Sigmoid colon (tissue), 7 donors: ENCODE measurements at places on chromosomes 12 and 14. TPM values are rescaled to one million over a fixed set of nuclear protein-coding genes. Genes with fewer than 3 reads are reported as not detected.

GRCh38 chr12:67871231-67871630 lies 118.0 kb upstream of the IFNG-AS1 start:
- DNase-seq: no peak

DNA sequence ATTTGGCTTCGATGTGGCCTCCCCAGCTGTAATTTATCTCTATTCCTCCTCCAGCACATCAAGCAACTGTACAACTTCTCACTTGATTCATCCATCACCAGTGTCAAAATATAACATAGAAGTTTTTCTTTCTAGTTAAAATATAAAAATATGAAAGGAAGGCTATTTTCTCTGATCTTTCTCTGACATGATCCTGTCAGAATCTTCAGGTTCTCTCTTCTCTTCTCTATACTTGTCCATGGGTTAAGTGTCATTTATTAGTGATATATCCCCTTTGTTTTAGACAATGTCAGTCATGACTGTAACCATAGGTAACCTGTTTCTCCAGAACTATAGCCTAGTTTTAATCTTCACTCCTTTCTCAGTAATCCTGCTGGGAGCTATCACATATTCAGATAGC lies 132.5 kb upstream of the G2E3 start:
- DNase-seq: no peak

GRCh38 chr12:71664411-71665089 lies 449 bp downstream of the THAP2 start:
- DNase-seq: no peak

DNA sequence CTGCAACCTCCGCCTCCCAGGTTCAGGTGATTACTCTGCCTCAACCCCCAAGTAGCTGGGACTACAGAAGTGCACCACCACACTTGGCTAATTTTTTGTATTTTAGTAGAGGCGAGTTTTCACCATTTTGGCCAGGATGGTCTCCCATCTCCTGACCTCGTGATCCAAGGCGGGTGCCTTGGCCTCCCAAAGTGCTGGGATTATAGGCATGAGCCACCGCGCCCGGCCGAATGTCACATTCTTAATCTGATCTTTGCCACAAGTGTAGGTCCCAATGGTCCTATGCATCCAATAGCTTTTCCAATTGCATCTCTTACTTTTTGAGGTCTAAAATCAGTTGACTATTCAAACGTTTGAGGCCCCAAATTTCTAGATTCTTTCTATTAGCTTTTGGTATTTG lies 676.0 kb downstream of the SLC16A7 start:
- DNase-seq: no peak

DNA sequence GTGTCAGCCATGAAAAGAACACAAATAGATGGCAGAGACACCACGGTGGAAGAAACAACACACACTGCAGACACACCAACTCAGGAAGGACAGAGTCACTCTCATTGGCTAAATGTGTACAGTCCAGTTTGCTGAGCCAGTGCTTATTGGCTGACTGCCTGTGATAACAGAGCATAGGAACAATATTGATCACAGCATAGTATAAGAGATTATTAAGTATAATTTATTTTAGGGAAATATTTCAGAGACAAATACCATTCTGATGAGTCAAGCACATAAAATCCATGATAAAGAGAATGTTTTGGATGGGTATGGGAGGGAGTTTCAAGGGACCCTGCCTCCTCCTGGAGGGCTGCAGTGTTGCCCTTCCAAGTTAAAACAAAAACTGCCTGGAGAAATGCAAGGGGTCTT lies 50.9 kb downstream of the BTG1 start:
- no peak for DNase-seq

GRCh38 chr12:124623344-124624035 lies 56.1 kb upstream of the NCOR2 start:
- DNase-seq: no peak

- DNase-seq: no peak
Observed at GRCh38 chr12:79482323-79482722, 208.4 kb downstream of the PAWR start.

Gene PACS2
- total RNA-seq: 38.7 TPM

Gene LAG3
- total RNA-seq: 3.3 TPM

Gene FLVCR2
- 2.9 TPM for total RNA-seq

GRCh38 chr12:120101182-120101581 lies 15.4 kb downstream of the RAB35 start:
- no peak for DNase-seq

Gene NINJ2
- 3.0 TPM for total RNA-seq

Gene PMCH
- not detected for total RNA-seq

- no peak for DNase-seq
Observed at GRCh38 chr12:119661882-119662281, 6.1 kb upstream of the PRKAB1 start.

Gene POTEG
- total RNA-seq: not detected

DNA sequence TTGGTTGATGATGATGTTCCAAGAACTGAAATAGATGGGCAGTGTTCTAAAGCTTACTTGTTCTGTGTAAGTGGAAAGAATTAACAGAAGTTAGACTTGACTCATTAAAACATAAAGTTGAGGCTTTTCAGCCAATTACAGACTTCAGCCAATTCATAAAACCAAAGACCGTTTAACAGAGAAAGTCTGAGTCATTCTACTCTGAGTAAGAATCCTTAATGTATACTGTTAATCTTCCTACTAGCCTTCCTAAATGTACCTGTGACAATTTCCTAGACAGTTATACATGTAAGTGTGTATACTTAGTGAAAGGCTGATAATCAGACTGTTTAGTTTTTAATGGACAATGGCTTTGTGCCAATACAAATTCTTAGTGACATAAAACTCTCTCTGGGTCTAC lies 681.0 kb downstream of the RPL10L start:
- DNase-seq: no peak

- no peak for DNase-seq
Observed at GRCh38 chr12:15194456-15195368, 26.5 kb downstream of the RERG start.

Gene VAMP1
- total RNA-seq: 11.5 TPM

Gene EPYC
- total RNA-seq: not detected

DNA sequence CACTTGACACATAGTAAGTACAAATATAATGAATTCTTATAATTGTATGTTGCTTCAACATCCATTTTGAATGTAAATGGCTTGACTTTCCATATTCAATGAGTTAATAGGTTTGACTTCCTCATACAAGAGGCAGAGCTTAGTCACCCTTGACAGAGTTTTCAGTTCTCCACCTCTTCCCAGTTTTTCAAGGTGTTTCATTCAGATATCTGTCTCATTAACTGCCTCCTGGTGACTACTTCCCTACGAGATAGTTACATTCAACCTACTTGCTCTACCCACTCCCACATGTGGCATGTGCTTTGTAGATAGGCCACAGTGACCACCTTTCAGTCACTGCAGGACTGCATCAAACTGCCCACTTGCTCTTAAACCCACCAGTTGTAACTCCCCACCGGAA lies 60.0 kb downstream of the MYF5 start:
- DNase-seq: no peak

DNA sequence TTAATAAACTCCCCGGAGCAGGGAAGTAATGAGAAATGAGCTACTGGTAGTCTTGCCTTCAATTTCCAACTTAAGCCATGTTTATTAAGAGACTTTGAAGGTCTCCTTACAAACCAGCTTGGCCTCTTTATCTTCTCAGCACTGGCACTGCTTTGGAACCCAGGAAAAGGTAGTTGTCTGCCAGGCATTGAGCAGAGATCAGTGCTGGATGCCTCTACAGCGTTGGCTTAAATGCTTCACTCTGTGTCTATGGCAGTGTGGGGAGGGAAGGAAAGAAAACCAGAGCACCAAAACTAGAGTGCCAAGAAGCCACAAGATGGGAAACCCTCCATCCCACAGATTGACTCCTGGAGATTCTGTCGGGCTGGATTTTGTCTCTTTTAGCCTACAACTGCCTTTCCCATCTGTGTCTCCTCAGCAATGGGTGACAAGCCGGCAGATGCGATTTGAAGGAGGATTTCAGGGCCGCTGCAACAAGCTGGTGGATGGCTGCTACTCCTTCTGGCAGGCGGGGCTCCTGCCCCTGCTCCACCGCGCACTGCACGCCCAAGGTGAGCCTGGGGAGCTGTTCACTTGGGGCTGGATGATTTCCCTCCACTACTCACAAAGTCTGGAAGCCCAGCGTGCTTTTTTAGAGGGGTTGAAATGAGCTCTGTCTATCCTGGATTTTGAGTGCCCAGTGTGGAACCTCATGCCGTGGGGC lies 57.3 kb downstream of the FNTB start:
- no peak for DNase-seq
